Activated CD4-positive, alpha-beta T cell treated with anti-CD3 and anti-CD28 coated beads, Interleukin-2, amount 50 U/mL, for 4 hours (primary cell): ENCODE measurements at places on chromosomes 1 and 21.

DNA sequence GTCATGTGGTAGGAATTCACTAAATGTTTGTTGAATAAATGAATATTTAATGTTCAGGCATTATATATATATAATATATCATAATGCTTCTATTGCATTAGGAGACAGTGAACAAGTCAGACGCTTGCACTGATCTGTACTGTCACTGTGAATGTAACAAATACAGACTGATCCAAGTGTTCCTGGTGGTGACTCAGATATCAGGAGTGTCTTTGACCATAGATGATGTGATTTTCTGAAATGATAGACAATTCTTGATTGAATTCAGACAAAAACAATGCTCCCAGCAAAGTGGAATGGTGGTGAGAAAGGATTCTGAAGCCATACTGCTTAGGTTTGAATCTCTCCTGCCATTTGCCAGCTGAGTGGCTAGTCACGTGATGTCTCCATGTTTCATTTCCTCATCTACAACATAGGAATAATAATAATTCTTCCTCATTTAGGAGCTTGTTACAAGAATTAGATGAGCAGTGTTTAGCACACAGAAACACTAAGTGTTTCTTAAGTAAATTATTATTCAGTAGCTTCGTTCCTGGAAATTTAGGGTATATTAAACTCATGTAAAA, 71.0 kb downstream of the OLFML2B start:
- no peak for DNase-seq

GRCh38 chr1:211885747-211886522, 55.4 kb upstream of the LPGAT1 start:
- no peak for DNase-seq

DNA sequence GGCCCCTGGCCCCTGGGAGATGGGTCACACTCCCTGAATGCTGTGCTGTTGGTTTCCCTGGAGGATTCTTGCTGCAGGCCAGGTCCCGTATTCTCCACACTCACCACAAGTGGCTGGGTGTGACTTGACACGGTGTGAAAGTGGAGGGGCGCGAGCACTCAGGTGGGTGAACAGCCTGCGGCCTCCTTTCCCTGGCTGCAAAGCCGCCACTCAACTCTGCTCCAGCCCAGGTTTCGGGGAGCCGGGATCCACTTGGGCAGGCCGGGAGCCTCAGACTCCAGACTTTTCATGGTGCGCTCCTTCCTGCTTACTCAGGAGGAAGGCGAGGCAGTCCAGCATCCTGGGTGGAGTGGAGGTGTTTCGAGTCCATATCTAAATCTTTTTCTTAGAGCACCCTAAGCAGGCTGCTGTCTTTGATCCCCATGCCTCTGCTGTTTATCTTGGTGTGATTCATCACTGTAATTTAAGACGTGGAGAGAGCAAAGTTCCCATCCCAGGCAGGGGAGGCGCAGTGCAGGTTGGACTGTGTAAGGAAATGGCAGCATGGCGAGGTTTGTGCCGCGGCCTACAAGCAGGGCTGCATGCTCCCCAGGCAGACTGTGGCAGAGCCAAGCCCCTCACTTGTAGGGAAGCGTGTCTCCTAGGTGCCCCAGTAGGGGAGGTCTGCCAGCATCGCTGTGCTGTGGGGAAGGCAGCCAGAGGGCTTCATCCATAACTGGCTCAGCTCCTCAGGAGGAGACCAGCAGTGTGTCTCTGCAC, 29.6 kb downstream of the VANGL1 start:
- DNase-seq = no peak

GRCh38 chr1:193311226-193311948, 125.0 kb upstream of the B3GALT2 start:
- no peak for DNase-seq

DNA sequence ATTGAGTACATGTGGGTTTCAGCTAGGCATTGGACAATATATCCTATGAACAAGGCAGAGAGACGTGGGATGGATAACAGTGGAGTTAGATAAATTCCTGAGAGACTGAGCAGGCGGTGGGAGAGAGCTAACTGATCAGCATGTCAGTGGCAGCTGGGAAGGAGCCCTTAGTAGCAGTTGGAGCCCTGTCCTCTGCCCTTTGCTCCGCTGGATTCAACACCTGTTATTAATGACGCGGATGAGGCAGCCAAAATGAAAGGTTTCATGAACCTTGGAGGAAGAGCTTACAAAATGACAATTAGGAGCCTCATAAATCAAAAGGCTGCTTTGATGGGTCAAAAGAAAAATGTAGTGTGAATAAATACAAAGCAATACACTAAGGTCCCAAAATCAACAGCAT, 16.1 kb downstream of the UBIAD1 start:
- DNase-seq = no peak

DNA sequence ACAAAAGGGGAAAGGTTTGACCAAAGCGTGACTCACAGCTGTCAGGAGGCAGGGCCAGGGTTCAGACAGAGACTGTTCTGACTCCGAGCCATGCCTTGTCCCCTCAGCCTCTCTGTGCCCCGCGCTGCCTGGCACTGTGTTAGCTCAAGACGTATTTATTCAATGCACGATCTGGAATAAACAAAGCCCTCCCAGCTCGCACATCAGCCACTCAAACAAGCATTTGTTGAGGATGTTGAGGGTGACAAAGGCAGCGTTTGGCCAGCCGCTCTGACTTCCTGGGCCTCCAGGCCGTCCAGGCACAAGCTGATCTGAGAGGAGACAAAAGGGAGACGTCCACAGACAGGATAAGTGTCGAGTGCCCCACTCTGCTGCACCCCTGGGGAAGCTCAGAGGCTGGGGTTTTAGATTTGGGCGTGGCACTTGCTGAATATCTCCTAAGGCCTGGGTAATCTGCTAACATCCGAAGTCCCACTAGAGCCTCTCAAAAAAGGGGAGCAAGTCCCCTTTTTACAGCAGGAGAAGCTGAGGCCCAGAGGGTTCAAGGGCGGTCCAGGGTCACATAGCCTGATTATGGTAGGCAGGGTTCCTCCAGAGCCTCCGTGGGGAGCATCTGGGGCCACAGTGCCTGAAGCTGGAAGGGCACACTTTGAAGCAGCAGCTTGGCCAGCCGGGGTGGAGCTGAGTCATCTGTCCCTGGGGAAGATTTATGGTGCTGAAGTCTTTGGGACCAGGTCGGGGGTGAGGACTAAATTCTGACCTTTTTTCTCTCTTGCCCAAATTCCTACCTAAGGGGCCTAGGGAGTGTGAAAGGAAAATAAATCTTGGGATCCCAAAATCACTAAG, 95.9 kb downstream of the SPSB1 start:
- no peak for DNase-seq

DNA sequence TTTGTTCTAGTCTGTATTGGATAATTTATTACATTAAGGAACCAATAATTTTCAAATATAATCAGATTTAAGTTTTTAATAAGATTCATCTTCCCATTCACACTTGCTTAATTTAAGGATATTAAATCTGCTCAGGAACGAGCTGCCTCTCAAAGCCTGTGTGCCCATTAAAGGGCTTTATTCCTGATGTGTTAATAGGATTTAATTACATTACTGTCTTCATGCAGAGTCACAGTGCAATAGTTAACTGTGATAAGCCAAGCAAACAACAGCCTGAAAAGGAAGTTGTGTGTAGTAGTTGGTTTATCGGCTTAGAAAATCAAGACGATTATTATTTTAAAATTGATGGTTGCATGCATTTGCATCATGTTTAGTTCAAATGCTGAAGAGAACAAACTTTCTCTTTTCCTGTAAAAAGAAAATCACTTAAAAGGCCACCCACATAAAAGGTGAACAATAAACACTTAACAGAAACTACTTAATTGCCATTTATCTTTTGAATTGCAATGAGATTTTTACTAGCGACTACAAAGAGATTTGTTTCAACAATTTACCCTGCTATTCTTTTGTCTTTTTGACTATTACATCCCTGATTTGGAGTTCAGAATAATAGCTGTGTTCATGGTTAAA, 174.6 kb downstream of the RWDD3 start:
- DNase-seq = no peak

- DNase-seq = no peak
These were observed 14.3 kb downstream of the PLEKHA6 start for GRCh38 chr1:204345438-204345841.

- no peak for DNase-seq
These were observed 8.7 kb upstream of the SLC2A5 start for GRCh38 chr1:9078015-9078751.

DNA sequence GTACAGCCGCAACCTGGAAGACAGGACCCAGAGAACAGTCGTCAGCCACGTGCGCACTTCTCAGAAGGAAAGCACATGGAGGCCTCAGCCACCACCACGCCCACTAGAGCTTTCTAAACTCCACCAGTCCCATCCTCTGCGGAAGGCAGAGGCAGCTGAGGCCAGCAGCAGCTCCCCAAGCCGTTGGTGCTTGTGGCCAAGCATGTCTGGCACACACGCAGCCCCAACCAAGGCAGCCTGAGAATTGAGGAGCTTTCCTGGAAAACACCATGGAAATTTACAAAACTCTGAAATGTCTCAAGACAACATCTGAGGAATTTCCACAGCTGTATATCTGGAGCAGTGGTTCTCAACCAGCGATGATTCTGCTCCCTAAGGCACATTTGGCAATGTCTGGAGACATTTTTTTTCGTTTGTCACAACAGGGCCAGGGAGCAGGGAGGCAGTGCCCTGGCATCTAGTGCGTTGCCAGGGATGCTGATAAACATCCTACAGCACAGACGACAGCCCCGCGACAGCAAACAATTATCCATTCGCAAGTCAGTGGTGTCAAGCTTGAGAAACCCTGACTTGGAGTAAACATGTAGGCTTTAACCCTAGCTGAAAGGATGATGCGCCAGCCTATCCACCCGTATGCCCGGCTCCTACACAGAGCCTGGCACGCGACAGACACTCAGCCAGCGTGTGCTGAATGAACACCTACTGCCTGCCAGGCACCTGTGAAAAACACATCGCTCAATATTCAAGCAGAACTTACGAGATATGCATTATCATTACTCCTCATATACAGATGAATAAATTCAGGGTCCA, 24.7 kb downstream of the NPHP4 start:
- DNase-seq = no peak

DNA sequence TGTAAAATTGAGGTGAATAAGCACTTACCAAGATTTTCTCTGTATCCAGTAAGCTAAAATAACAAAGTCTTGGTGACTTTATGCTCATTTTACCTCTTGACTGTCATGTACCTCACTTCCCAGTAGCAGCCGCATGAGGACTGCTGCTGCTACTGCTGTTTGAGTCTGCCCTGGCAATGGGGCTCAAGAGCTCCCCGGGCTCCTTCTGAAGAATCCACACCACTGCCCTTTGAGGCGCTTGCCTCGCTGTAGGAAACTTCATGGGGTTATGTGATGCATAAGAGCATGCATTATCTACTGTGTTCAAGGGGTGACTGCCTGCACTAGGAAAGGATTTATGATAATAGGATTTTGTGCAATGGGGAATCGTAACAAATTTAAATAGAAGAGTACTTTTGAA, 113.5 kb downstream of the NTNG1 start:
- DNase-seq = no peak

GRCh38 chr1:223695941-223696340, 16.4 kb upstream of the CAPN2 start:
- no peak for DNase-seq

DNA sequence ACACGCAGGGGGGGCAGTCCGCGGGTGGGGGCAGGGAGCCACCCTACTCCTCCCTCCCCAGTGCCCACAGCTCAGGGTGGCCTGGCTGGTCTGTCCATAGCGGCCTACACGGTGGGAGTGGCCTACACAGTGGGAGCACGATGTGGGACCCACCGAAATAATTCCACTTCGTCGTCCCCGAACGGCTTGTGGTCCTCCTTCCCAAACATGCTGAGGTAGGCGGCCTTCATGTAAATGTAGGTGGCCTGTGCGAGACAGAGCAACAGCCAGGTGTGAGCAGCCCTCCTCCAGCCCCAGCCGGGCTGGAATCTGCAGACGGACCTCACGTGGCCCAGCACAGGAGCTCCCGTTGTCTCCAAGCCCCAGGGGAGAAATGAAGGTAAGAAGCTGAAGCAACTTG, 34.4 kb downstream of the TTC39A start:
- DNase-seq = no peak

GRCh38 chr1:182791281-182792179, 2.0 kb downstream of the NPL start:
- no peak for DNase-seq

DNA sequence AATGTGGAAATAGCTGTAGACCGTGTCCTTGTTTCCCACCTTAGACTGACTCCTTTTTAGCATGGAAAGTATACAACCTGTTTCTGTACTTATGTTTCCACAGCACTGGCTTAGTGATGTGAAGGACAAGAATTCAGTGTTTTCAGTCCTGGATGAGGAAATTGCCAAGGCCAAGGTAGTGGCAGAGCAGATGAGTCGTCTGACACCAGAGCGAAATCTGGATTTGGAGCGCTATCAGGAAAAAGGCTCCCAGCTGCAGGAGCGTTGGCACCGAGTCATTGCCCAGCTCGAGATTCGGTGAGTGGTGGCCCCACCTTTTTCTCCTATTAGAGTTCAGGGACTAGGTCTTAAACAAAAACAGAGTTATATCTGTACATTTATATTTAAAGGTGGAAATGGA, 112.6 kb downstream of the MACF1 start:
- no peak for DNase-seq

- DNase-seq = peak; percentile 53
These were observed 66.5 kb upstream of the UBE2U start for GRCh38 chr1:64136752-64137411.

DNA sequence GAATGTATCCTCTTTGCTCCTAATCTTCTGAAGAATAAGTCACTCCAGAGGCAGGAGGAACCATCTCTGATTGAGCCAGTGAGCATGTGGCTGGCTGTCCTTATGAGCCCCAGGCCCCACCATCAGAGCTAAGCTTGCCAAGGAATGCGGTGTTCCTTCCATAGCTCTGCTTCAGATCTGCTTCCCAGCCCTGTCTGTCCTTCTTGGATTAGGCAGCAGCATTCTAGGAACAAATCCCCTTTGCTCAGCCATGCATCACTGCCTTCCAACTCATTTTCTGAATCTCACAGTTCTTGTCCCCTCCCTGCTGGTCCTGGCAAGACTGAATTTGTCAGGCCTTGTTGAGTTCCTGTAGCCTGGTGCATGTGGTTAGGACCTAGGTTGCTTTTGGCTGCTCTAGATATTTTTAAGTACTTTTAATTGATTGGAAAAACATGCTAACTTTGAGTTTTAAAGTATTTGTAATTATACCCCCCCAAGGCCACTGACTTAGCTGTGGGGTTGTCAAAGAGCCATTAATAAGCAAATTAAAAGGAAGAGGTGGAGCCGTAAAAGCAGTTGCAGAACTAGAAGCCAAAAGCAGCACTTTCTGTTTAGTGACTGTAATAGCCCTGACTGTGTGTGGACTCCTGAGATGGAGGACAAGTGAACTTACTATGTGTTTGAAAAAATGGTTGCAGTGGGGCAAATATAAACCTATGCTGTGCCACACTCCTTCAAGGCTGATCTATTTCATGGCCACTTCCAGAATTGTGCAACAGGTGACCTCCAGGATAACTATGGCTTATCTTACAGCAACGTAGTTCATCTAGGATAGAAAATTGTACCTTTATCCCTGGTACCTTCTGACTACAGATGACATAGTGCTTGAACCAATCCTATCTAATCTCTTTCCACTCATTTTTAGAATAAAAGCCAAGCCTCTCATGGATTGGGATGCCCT, 61.3 kb upstream of the BACH1 start:
- no peak for DNase-seq

- peak; percentile 33 for DNase-seq
These were observed 3.1 kb downstream of the SMIM1 start for GRCh38 chr1:3775490-3776230.
